ENCODE measurements at places on chromosomes 2 and 18.

- DNase-seq: no peak
Measured at GRCh38 chr18:54805571-54806334, 22.5 kb upstream of the RAB27B start.

- DNase-seq: no peak
Measured at GRCh38 chr2:28610583-28611201, 114.8 kb downstream of the PLB1 start.

- DNase-seq: peak; percentile 13
Measured at GRCh38 chr2:108215794-108216211, 24.0 kb upstream of the SULT1C3 start.

- no peak for DNase-seq
Measured at GRCh38 chr18:6994056-6994770, 123.4 kb downstream of the LAMA1 start.

GRCh38 chr2:35938838-35939237, 416.7 kb upstream of the CRIM1 start:
- DNase-seq: no peak

GRCh38 chr2:127707890-127708648, 6.8 kb downstream of the SFT2D3 start:
- DNase-seq: no peak

DNA sequence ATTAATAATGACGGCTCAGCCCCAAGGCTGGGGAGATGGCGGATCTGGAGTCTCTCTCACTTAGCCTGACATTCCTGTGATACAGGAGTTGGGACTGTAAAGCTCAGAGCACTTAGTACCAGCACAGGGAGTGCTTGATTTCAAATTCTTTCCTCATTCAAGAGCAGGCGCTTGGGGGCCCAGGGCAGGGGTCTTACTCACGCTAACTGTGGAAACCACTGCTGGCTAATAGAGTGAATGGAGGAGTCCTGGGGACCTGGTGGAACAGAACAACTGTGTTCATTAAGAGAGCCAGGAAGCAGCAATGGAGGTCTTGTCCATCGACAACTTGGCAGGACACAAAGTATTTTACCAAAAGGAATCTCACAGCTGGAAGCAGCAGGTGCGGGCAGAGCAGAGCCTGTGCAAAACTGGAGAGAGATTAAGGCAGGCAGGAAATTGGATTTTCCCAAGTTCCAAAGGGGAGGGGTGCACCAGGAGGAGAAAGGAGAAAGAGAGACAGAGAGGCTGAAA, 358.9 kb downstream of the TNS1 start:
- no peak for DNase-seq

- DNase-seq: no peak
Measured at GRCh38 chr18:58511306-58511705, 117.6 kb downstream of the ALPK2 start.

GRCh38 chr2:154391051-154391450, 307.4 kb upstream of the KCNJ3 start:
- no peak for DNase-seq

DNA sequence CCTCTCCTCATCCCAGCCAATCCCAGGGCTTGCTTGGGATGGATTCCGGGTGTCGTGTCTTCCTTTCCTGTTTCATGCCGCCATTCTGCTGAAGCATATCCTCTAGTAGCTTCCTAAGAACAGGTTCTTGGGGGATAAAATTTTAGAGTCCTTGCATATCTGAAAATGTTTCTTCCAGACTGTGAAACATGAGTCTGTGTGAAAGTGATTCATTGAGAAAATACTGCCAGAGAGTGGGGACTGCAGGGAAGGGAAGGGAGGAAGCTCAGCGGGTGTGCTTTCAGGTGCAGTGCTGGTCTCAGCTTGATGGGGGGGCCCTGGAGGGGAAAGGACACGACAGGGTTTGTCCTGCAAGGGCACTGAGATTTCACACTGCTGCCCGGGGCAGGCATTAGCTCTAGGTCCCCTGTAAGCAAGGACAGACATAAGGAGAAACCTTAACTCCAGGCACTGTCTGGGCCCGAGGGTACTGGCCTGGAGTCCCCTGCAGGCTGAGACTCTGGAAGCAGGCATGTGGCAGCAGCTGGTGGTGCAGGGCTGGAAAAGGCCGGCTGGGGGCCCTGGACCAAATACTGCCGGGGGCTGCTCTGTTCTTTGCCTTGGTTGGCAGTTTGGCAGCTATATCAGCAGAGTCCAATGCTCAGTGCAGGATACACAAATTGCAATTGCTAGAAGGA, 97.6 kb upstream of the HS6ST1 start:
- DNase-seq: no peak

DNA sequence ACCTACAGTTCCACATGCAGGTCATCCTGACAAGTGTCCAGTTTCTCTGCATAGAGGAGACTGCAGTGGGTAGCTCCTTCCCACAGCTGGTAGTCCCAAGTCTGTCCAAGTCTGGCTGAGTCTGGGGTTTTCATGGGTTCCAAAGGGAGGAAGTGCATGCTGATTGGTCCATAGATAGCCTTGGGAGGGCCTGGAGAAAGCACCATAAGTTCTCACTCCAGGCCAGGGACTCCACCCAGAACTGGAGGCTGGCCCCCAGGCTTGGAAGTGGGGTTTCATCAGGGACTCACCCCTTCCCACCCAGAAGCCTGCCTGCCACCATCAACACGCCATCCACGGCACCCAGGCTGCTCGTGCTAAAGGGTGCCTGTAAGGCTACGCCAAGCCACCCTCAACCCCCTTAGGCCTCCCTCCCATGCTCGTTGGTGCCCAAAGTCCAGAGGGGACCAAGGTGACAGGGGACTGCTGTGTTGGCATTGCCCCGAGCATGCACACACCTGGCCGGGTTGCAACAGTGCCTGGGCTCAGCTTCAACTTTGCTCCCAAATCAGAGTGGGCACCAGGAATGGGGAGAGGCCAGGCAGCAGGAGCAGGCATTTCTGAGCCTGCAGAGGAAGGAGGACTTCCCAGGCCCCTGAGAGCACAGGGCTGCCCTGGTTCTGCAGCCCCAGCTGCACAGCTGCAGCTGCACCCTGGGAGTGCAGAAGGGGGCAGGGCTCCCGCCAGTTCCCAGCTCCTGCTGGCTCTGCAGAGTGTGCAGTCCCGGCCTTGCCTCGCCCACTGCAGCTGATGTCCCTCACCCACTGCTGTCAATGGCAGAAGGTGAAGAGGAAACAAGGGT, 116.5 kb upstream of the MAP2 start:
- DNase-seq: no peak

DNA sequence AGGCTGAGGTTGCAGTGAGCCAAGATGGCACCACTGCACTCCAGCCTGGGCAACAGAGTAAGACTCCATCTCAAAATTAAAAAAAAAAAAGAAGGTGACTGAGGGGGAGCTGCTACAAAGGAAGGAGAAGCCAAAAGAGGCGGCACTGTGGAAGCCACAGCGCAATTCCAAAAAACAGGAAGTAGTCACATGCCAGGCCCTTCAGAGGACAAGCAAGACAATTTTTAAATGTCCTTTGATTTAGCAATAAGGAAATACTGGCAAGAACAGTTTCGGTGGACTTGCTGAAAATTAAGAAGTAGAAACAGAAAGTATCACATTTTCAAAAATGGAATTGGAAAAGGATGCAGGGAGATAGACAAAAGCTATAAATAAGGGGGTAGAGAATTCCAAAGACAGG, 122.8 kb downstream of the OSBPL1A start:
- no peak for DNase-seq

DNA sequence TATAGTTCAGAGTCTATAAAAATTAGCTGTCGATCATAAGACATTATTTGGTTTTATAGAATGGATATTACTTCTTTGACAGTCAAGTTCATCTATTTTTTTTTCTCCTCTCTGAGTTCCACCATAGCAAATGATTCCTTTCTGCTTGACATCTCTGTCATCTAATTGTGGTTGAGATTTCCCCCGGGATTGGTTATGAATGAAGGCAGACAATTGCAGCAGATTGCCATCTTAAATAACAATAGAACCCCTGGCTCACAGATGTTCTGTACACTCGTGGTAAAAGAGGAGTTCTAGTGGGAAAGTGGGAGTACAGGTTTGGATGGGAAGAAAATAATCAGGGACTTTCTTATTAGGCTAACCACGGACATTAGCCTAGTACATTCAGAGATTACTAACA, 292.1 kb upstream of the NRXN1 start:
- no peak for DNase-seq

GRCh38 chr2:136375017-136375901, 257.3 kb upstream of the CXCR4 start:
- DNase-seq: no peak

- DNase-seq: no peak
Measured at GRCh38 chr18:63956755-63957154, 7.7 kb downstream of the HMSD start.

DNA sequence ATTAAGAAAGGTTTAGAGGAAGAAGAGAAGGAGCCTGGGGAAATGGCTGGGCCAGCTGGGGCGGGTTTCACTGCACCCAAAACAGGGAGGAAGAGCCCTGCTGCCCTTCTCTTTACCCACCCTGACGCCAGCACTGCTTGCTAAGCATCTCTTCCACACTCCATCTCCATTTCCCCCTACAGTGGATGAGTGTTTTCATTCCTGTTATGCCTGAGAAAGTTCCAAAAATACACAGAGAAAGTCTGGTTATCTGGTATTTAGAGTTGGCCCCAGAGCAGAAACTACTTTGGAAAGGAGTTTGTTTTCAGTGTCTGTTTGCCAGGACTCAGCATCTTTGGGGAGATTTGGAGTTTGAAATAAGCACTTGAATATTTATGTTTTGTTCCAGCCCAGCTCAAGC, 451.0 kb downstream of the SLC4A3 start:
- DNase-seq: no peak

DNA sequence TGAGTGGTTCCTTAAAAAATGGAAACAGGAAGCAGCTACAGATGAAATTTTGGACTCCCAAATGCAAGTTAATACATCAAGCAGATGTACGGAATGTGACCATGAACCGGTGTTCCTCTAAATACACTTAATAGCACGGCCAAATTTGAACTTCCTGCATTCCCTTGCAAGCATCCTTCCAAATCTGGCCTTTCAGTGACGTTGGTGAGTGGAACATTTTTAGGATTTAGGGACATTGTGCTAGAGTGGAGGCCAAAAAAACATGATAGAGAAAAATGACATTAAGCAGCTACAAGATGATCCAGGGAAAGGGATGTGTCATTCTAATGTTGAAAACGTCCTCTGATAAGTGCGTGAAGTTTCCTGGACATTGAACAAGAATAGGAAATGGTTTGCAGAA, 62.1 kb downstream of the CTAGE1 start:
- no peak for DNase-seq

DNA sequence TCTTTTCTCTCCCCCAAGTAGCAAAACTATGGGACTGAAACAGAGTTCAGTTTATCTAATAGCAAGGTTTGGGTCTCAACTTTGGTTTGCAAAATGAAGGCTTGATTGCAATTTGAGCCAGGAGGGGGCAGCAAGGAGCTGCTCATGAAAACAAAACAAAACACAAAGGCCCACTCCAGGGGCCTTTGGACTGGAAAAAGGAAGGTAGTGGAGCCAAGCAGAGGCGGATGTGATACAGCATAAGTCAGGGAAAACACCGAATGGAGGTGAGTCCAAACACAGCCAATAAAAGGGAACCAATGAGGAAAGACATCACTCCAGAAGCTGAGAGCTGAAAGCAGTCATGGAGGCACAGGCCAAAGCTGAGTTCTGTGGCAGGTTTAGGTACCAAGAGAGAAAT, 799.7 kb upstream of the ACVR2A start:
- peak; percentile 19 for DNase-seq

DNA sequence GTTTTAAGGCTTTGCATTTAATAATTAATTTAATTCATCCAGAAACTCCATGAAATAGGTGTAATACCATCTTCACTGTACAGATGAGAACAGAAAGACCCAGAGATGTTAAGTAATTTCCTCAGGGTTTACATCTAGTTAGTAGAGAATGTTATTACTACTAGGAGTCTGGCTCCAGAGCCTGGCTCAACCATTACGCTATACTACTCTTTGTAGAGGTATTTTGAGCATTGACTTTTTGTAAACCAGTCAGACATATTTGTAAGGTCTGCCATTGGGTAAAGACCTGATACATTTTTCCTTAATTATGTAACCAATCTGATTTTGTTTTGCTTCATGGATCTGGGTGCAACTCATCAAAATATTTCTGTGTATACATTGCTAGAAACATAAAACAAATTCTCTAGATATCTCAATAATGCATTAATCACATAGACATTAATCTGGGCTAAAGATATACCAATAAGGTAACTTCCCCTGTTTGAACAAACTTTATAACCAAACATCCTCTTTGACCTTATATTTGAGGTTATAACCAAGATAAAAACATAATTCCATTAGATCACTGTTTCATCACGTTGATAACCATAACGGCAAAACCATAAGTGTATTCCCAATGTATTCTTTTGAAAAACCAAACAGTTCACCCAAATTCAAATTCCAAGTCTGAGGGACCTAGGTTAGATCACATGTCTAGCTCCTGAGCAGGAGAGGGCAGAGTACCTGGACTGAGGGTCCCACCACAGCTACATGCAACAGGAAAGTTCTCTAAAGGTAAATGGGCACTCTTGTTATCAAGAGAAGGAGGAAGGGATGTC, 135.0 kb downstream of the IKZF2 start:
- no peak for DNase-seq

DNA sequence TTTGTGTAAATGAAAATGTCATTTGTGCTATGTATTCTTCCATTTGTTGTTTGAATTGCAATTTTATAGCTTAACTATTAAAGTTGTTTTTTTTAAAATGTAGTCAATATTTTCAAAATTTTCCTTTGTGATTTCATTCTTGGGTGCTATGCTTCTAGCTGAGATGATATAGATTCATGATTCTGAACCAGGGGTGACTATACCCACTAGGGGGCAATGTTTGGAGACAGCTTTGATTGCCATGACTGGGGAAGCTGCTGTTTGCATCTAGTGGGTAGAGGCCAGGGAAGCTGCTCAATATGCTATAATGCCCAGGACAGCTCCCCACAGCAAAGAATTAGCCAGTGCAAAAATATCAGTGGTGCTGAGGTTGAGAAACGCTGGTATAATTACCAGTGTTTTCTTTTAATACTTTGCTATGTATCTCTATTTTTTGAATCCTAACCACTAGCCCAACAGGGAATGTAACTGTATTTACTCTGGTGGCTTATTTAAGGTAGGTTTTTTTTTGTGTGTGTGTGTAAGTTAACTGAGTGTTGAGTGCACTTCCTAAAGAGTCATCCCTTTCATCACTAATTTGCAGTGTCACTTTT, 99.7 kb downstream of the MEP1B start:
- DNase-seq: peak; percentile 80

- DNase-seq: no peak
Measured at GRCh38 chr2:56244911-56245530, 61.2 kb downstream of the CCDC85A start.

DNA sequence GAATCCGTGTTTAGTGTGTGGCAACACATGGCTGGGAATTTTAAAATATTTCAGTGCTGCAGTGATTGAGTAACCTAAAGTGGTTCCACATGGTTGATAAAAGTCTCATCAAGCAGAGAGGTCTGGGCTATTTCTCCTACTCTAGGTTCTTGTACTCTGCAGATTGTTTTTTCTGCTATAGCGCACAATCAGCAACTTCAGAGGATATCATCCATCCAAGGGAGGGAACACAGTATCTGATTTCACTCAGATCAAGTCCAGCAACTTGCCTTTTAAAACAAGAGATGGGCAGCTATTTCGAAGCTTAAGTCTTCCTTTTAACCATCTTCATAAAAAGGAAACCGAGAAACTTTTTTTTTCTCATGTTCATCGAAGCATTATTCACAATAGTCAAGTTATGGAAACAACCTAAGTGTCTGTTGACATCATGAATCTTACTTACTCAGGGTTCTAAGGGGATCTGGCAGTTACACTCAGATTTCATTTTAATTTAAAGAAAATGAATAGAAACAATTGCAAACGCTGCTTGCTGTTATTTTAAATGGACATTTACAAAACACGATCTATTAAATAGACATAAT, 172.7 kb upstream of the TRIB2 start:
- no peak for DNase-seq

GRCh38 chr2:1613731-1614354, 130.5 kb downstream of the PXDN start:
- DNase-seq: no peak
